Subcutaneous adipose tissue (tissue), 4 donors: ENCODE measurements at places on chromosomes 1 and 21. TPM values are rescaled to one million over a fixed set of nuclear protein-coding genes. Genes with fewer than 3 reads are reported as not detected.

Gene SLAMF7
- total RNA-seq = 4.2 TPM

Gene LRRC39
- total RNA-seq = 1.1 TPM

Gene CDC7
- 2.4 TPM for total RNA-seq

Gene ZNF695
- 0.22 TPM for total RNA-seq

Gene PTPN22
- total RNA-seq = 4.8 TPM

Gene LENEP
- not detected for total RNA-seq

Gene PYHIN1
- total RNA-seq = 9.3 TPM

Gene OR10R2
- total RNA-seq = not detected

Gene LCE6A
- not detected for total RNA-seq

Gene LCE3C
- total RNA-seq = not detected

Gene TEDDM1
- not detected for total RNA-seq

Gene RIPPLY3
- total RNA-seq = not detected

Gene TRAF5
- 19.1 TPM for total RNA-seq

Gene BROX
- 54.9 TPM for total RNA-seq

Gene FMO2
- 99.8 TPM for total RNA-seq

Gene ATP6V1G3
- total RNA-seq = not detected

Gene AMPD1
- total RNA-seq = not detected

Gene KRTAP13-2
- total RNA-seq = not detected

Gene TTC22
- not detected for total RNA-seq

Gene LYST
- 73.5 TPM for total RNA-seq

Gene BTBD8
- 12.2 TPM for total RNA-seq

Gene EFNA3
- total RNA-seq = 0.44 TPM

Gene MYOM3
- total RNA-seq = 0.44 TPM

Gene LCE3E
- not detected for total RNA-seq

Gene EFNA1
- 20.9 TPM for total RNA-seq

Gene G0S2
- total RNA-seq = 1,211 TPM
